Activated CD8-positive, alpha-beta T cell treated with anti-CD3 and anti-CD28 coated beads for 36 hours (primary cell): ENCODE measurements at places on chromosomes 3 and 15. TPM values are rescaled to one million over a fixed set of nuclear protein-coding genes. Genes with fewer than 3 reads are reported as not detected.
A peak's percentile ranks its signal among the peaks of the same experiment; 100 is the strongest.

Gene RLBP1
- total RNA-seq = not detected

Gene RTP4
- total RNA-seq = 3.4 TPM

Gene OCA2
- not detected for total RNA-seq

Gene NPAP1
- not detected for total RNA-seq

- no peak overlapping the region for H3K27ac ChIP-seq
- peak; percentile 71 for DNase-seq
- no peak overlapping the region for H3K4me3 ChIP-seq
- no peaks in the 10 kb centered on the region for H3K4me1 ChIP-seq
These were observed 29.5 kb upstream of the ZNF710 start for GRCh38 chr15:89971592-89971997.

DNA sequence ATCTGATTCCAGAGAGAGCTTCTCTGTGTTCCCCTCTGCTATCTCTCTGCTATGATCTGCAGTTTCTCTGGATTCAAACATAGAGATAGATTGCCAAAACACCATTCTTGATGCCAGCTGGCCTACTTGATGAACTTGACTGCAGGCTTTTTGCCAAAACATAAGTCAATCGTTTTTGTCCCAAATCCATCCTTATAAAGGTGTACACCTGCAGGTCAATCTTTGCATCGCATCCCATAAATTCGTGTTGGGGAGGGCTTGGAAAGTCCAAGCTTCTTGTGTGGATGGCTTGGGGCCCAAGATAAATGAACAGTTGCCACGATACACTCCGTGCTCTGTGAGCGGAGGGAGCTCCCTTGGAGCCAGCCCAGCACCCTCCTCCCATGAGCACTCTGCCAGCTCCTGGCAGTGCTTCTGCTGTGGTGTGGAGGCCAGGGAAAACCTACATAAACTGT, 2.7 kb downstream of the CERS3 start:
- H3K4me3 ChIP-seq = no peak overlapping the region
- no peak for DNase-seq
- no peaks in the 10 kb centered on the region for H3K27me3 ChIP-seq
- H3K4me1 ChIP-seq = peaks cover 4% of the 10 kb centered on the region
- H3K27ac ChIP-seq = no peak overlapping the region

- no peaks in the 10 kb centered on the region for H3K36me3 ChIP-seq
- no peaks in the 10 kb centered on the region for H3K4me1 ChIP-seq
- H3K4me3 ChIP-seq = no peak overlapping the region
- H3K27ac ChIP-seq = no peak overlapping the region
- no peaks in the 10 kb centered on the region for H3K27me3 ChIP-seq
These were observed 1312.6 kb downstream of the ROBO1 start for GRCh38 chr3:78455166-78455565.

DNA sequence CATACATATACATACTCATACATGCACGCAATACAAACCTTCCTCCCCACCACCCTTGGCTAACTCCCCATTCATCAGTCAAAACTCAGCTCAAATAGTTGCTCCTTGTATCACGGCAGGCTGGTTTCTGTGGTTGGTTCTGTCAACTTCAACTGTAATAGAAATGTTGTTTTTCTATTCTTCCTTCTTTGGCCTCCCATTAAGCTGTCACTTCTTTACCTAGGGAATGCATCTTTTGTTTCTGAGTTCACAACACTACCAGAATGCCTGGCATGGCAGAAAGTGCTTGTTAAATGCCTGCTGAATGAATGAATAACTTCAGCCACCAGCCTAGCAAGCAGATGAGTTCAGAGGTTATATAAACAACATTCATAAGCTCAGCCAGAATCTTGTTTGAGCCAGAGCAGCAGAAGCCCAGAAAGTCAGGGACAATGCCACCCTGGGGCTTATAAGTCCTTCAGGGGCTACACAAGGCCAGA, 63.1 kb downstream of the B3GALNT1 start:
- H3K36me3 ChIP-seq = peaks cover 5% of the 10 kb centered on the region
- no peak overlapping the region for H3K4me3 ChIP-seq
- no peaks in the 10 kb centered on the region for H3K27me3 ChIP-seq
- H3K27ac ChIP-seq = no peak overlapping the region
- H3K4me1 ChIP-seq = no peaks in the 10 kb centered on the region
- DNase-seq = no peak

DNA sequence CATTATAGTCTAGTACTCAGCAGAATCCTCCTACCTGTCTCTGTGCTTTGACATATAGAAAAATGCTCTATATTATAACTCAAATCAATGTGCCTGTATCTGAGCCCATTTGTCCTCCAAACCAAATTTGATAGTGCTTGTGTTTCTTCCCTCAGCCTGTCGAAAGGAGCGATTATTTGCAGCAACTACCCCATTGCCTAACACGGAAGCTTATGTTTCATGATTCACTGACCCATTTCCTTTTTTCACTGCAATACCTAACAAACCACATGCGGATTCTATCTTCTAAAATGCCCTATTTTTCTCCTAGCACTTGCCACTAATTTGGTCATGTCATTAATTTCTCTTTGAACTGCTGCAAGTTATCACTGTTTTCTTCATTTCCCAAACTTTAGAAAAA, 1220.6 kb upstream of the CADM2 start:
- no peak overlapping the region for H3K4me3 ChIP-seq
- H3K4me1 ChIP-seq = no peaks in the 10 kb centered on the region
- no peaks in the 10 kb centered on the region for H3K36me3 ChIP-seq

DNA sequence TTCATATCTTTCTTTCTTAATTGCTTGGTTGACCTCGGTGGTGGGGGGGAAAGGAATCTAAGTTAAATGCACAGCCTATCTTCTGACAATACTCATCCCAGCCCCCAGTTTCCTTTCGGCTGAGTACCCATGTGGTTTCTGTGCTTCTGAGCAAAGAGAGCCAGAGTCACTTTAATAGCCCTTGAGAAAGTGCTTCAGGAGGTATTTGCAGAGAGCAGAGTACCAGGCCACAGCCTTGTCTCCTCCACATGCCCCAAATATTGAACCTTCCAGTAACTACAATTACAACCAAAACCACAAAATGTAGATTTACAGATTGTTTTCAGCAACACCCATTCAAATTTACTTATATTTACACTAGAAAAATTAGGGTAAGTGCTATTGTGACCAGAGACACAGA, 647.4 kb downstream of the NR2F2 start:
- H3K4me3 ChIP-seq = no peak overlapping the region
- H3K27ac ChIP-seq = no peak overlapping the region
- DNase-seq = no peak
- H3K27me3 ChIP-seq = no peaks in the 10 kb centered on the region

DNA sequence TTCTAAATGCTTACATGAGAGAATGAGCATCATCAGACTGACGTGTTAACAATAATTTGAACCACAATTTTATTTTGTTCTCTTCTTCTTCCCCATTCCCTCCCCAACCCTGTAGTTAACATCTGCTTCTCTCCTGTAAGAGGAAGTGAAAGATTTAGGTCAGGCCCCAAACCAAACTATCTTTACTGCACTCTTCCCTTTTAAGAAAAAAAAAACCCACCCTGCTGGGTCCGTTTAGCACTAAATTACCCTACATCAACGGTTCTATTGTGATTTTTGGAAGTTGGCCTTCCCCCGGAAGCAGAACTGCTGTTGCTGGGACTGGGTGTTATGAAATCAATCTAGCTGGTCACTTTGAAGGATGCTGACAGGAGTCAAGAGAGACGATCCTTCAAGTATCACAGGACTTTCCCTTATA, 49.4 kb downstream of the NFKBIZ start:
- no peak overlapping the region for H3K4me3 ChIP-seq
- H3K27ac ChIP-seq = no peak overlapping the region
- H3K27me3 ChIP-seq = no peaks in the 10 kb centered on the region
- DNase-seq = no peak

- no peak overlapping the region for H3K27ac ChIP-seq
- DNase-seq = peak; percentile 10
- H3K27me3 ChIP-seq = peaks cover 4% of the 10 kb centered on the region
- no peaks in the 10 kb centered on the region for H3K36me3 ChIP-seq
These were observed 141.0 kb upstream of the MYRIP start for GRCh38 chr3:39668420-39668819.

DNA sequence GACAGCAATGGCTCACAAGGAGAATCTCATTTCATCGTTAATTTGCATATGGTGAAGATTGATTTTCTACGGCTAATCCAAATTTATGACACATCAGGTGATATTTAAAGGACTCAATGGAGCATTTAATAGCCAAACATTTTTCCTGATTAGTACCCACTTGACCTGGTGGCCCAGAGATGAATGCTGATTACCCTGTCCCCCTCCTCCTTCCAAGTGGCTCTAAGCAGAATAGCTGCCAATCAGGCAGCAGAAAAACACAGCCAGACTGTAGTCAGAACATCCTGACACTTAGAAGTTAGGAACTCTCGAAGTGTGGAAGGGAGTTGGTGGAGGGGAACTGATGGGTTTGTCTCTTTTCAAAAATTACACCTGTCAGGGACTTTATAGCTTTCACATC, 302.5 kb downstream of the ZNF621 start:
- no peaks in the 10 kb centered on the region for H3K36me3 ChIP-seq
- H3K4me3 ChIP-seq = no peak overlapping the region
- H3K27ac ChIP-seq = no peak overlapping the region
- peaks cover 9% of the 10 kb centered on the region for H3K27me3 ChIP-seq
- no peak for DNase-seq

DNA sequence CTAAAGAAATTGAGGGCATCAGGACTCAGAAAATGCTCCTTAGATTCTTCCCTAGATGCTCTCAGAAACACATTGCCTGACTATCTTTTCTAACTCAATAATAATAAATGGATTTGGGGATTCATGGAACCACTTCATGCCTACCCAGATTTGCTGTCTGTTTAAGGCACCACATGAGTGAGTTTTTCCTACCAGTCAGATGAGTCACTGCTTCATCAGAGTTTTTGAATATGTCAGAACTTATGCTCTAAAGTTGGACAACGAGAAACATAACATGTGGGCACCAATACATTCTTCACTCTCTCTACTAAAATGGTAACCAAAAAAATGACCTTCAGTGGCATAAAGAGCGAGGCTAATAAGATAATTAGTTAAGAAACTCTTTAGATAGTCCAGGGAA, 1135.1 kb downstream of the TUSC7 start:
- no peaks in the 10 kb centered on the region for H3K27me3 ChIP-seq
- no peak for DNase-seq
- H3K36me3 ChIP-seq = no peaks in the 10 kb centered on the region
- no peak overlapping the region for H3K4me3 ChIP-seq
- H3K4me1 ChIP-seq = no peaks in the 10 kb centered on the region

DNA sequence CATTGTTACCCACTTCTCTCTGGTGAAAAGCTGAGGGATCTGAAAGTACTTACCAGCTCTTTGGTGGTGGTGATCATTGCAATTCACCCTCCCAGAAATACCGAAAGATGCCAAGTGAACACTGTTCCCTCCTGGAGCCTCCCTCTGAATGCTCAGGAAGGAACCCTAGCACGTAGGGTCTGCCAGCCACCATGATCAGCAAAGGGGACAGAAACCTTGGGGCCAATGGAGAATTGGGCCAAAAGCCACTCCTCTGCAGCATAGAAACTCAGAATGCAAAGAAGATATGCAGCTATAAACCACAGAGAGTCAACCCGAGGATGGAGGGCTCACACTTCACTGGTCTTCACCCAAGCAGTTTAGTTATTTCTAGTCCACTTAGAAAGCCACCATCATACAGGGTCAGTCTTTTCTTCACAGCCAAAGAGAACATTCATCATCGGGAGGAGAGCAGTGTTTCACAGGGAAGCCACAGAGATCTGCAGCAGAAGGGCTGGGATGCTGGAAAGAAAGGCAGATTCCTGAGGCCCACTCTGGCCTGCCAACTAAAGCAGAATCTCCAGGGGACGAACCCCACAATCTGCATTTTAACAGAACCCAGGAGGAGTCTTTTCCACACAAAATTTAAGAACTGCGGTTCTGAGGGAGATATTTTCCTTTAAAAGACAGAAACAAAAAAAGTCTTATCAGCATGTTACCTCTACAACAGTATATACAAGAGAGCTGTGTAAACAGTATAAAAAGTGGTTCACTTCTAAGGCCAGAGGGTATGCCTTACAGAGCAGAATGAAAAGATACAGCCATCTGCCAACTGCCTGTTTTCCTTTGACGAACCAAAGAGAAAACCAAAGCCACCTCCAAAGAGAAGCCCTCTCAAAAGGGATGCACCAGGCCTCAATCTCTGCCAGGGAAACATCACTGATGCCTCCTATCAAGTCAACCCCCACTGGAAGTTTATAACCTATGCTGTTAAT, 11.3 kb downstream of the TBC1D2B start:
- no peak for DNase-seq
- H3K36me3 ChIP-seq = peaks cover 13% of the 10 kb centered on the region
- H3K27me3 ChIP-seq = no peaks in the 10 kb centered on the region

GRCh38 chr3:70981231-70981880, 602.2 kb downstream of the FOXP1 start:
- DNase-seq = no peak
- peaks cover 75% of the 10 kb centered on the region for H3K36me3 ChIP-seq
- H3K4me1 ChIP-seq = peaks cover 67% of the 10 kb centered on the region
- peak overlapping the region; percentile 95 for H3K27ac ChIP-seq
